ENCODE measurements at places on chromosomes 3 and 15. TPM values are rescaled to one million over a fixed set of nuclear protein-coding genes. Genes with fewer than 3 reads are reported as not detected.
A peak's percentile ranks its signal among the peaks of the same experiment; 100 is the strongest.

The APOD gene
- not detected for total RNA-seq

The MYRIP gene
- not detected for total RNA-seq

The GOLIM4 gene
- 33.4 TPM for total RNA-seq

The GOLGA8G gene
- total RNA-seq, result not detected

The PLCH1 gene
- total RNA-seq, result 0.14 TPM

The SERPINI2 gene
- not detected for total RNA-seq

GRCh38 chr3:177186306-177186705 is 11.0 kb downstream of the TBL1XR1 start:
- DNase-seq, result no peak

DNA sequence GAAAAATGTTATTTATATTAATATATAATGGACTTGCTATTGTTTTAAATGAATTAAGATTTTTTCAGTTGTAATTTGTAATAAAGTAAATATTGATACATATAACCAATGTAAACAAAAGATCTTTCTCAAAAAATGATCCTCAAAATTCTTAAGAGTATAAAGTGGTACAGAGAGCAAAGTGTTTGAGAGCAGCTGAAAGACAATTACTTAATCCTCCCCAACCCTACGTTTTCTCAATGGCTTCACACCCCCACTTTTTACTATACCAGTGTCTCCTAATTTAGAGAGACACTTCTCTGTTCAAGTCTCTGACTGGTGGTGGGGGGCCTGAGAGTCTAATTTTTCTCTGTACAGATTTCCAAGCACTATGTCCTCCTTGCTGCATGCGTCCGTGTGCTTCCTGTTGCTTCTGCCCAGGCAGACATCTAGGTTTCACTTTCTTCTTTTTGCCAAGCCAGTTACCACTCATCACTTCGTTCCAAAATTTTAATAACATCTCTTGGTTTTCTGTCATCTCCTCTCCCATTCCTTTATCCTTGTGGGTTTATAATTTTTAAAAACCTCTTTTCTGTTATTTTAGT is 276.3 kb upstream of the DNAJC19 start:
- DNase-seq, result no peak

DNA sequence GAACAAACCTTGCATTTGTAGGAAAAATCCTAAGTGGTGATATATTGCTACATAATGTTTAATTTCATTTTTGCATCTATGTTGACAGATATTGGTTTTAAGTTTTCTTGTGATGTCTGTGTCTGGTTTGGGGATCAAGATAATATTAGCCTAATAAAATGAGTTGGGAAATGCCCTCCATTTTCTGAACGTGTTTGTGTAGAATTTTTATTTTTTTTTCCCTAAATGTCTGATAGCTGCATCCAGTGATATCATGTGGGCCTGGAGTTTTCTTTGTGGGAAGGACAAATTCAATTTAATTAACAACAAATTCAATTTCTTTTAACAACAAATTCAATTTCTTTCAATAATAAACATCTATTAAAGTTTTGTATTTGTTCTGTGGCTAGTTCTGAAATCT is 35.1 kb downstream of the NEDD4 start:
- DNase-seq, result no peak

GRCh38 chr15:72176743-72177142 is 20.8 kb downstream of the GRAMD2A start:
- no peak for DNase-seq

GRCh38 chr15:85423256-85423655 is 42.9 kb downstream of the AKAP13 start:
- no peak for DNase-seq

DNA sequence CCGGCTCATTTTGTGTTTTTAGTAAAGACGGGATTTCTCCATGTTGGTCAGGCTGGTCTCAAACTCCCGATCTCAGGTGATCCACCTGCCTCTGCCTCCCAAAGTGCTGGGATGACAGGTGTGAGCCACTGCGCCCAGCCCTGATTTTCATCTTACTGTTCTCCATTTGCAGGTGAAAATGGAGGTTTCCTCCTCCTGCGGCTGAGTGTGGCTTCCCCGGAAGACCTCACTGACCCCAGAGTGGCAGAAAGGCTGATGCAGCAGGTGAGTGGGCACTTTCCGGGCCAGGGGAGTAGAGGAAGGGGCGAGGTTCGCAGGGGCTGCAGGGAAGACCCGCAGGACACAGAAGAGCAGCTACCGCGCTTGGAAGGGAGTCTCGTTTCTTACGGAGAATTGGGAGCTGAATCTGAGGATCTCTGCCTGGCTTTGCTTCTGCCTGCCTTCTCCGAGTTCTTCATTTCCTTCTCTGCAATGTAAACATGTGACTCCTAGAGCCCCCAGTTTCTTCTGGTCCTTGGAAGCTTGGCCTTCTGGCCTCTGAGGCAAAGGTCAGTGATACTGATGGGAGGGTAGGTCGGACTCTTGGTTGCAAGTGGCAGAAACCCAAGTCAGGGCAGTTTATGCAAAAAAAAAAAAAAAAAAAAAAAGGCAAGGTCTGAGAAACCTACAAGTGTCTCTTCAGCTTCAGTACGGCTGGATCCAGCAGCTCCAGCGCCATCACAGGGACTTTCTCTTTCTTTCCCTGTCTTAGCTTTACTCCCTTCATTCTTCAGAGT is 8.9 kb downstream of the MUC20 start:
- DNase-seq, result no peak

DNA sequence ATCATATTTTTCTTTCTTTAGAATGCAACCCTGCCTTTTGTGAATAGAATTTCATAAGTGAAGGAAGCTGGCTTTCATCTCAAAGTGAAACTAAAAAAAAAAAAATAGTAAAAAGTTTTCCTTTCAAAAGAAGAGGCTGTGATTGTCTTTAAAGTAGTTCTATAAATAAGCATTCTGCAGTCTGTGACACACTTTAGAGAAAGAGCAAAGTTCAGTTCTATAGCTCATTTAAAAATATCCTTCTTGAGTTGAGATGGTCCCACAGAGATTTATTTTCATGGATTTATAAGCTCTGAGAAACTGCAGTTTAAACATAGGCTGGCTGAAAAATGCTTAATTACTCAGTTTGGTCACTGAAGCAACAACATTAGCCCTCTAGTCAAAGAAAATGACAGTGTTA is 36.1 kb upstream of the CNTN6 start:
- DNase-seq, result no peak

DNA sequence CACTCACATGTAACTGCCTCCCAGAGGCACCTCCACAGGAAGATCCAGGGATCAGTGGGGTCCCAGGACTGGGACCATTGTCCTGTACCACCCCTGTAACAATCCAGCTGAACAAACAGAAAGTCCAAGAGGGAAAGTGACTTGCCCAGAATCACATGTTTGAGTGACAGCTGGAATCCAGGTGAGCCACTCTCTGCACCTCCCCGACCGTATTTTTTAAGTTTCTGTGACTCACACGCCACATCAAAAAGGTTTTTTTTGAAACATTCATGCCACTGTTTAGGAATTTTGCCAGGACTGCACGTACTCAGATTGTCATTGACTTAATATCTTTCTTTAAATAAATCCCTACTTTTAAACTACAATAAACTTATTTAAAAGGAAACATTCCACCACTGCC is 9.8 kb upstream of the SLC6A1 start:
- DNase-seq, result peak; percentile 72

GRCh38 chr15:94056314-94056713 is 175.0 kb upstream of the MCTP2 start:
- DNase-seq, result no peak

DNA sequence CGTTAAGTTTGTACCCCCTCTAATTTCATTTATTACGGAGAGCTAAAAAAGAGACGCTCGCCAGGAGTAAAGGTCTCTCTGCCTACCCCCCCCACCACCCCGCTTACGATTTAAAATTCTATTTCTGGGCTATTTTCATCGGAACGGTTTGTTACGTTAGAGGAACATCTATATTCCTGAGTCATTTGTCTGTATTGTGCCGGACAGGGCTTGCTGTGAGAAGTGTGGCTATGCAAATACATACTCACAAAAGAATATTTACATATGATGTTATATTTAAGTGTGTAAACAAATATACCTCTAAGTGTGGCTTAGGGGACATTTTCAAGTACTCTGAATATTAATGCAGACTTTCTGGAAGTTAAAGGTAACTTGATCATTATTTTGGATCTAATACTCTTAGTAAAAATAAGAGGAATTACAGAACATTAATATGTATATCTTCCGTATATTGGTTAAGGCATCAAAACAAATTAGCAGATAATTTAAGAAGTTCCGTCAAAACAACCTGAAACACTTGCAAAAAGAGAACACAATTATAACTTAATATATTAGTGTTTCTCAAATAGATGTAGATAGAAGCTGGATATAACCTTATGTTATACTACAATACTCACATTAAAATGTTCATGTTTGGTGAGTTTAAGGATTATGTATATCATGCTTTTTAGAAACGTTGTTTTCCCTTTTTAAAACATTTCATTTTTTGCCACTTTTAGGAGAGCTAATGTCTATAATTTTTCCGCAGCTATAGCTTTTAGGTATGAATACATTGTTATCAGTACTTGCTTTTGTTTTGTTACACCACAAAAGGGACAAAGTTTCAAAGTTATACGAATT is 1.6 kb upstream of the SHOX2 start:
- no peak for DNase-seq

- DNase-seq, result no peak
These were observed 299.9 kb upstream of the ADAMTS9 start for GRCh38 chr3:64987726-64988125.

GRCh38 chr3:117080872-117081271 is 371.3 kb downstream of the TUSC7 start:
- DNase-seq, result no peak

DNA sequence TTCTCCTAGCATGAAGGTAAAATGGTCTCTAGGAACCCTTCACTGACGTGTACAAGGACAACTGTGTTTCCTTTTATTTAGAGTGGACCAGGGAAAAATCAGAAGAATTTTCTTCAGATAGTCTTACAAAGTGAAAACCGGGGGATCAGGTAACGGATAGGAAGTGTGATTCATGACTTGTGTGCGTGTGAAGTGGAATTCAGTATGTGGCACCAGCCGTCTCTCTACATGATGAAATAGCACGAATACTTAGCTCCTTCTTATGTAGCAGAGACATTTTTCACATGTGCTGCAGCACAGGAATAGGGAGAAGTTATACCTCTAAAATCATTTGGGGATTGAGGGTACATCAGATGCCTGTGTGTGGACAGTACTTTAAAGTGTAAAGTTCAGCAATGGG is 159.2 kb downstream of the MEX3B start:
- DNase-seq, result no peak

- DNase-seq, result no peak
These were observed 12.5 kb downstream of the RAB27A start for GRCh38 chr15:55277116-55277564.

DNA sequence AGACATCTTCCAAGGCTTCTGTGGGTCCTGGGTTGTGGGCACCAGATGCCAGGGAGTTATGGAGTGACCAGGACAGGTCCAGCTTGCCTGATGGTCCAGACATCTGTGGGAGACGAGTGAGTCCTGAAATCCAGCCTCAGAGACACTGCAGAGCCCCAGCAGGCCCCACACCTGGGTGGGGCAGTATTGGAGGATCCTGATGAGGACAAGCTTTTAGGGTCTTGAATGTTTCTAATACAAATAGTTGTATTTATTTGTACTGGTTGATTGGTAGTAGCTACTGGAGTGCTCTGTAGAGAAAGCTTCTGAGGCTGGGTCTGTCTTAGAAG is 67.5 kb upstream of the PRR23C start:
- no peak for DNase-seq

- no peak for DNase-seq
These were observed 29.7 kb upstream of the FBLN2 start for GRCh38 chr3:13519006-13519791.

- DNase-seq, result no peak
These were observed 33.3 kb downstream of the COL6A5 start for GRCh38 chr3:130378677-130379191.

DNA sequence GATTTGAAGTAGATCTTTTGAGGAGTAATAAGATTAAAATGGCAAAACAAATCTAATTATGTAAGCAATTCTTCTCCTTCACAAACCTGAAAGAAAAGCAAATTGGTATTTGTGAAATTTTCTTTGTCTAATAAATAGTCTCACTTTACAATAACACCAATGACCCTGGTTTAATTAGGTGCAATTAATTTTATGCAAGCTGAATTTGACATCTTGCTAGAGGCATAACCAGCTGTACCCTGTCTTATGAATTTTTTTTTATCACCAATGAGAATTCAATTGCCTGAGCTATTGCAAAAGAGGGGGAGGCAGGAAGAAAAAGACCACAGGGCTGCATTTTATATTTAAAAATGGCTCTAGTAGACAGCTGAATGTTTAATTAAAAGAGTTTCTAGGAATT is 113.5 kb upstream of the IL12A start:
- no peak for DNase-seq

DNA sequence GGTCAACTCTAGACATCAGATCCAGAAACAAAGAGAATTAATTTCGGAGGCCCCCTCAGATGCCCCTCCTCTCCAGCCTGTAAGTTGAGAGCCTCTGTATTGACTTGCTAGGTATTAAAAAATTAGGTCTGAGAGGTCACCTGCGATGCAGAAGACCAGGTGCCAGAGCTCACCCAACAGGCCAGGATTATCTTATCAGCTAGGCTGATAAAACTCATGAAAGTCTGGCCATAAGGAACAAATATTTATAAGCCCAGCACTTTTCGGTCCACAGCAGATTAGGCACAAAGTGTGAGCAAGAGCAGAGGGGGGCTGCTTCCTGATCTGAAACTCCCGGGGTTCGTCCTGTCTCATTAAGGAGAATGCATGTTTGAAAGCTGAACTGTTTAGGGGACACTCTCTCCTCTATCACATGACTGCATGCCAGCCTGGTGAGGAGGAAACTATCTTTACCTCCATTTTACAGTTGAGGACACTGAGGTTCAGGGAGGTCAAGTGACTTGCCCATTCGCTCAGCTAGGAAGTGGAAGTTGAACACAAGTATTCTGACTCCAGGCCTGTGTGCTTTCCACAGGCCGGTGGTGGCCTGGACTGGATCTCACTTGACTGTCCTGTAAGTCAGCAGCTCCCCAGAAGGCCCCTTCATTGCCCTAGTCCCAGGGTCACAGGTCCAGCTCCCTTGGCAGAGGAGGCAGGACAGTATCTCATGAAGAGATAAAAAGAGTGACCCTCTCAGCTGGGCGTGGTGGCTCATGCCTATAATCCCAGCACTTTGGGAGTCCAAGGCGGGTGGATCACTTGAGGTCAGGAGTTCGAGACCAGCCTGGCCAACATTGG is 39.6 kb upstream of the MAGEF1 start:
- no peak for DNase-seq

DNA sequence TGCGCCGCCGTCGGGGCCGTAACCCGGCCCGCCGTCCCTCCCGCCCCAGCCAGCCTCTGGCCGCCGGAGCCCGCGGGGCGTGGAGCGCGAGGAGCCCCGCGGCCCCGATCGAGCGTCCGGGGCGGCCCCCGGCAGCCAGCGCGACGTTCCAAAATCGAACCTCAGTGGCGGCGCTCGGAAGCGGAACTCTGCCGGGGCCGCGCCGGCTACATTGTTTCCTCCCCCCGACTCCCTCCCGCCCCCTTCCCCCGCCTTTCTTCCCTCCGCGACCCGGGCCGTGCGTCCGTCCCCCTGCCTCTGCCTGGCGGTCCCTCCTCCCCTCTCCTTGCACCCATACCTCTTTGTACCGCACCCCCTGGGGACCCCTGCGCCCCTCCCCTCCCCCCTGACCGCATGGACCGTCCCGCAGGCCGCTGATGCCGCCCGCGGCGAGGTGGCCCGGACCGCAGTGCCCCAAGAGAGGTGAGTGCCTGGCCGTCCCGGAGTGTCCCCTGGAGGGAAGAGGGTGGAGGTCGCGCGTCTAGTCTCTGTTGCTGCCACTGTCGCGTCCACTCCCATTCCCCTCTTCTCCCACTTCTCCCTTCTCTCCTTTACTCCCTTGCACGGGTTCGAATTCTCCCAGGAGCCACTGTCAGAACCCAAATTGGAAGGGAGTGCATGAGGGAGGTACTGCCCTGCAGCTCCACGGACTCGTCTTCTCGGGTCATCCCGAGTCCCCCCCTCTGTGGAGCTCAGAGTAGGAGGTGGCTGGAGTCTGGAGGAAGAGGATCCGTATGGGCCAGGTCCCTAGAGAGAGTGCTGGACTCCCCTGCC is 585 bp downstream of the CSK start:
- no peak for DNase-seq
